ENCODE measurements at places on chromosomes 6 and 20.

GRCh38 chr6:139597087-139597763 lies 222.8 kb upstream of the CITED2 start:
- DNase-seq = no peak

GRCh38 chr6:73739096-73739495 lies 43.1 kb downstream of the CD109 start:
- DNase-seq = peak; percentile 49

- peak; percentile 39 for DNase-seq
Measured at GRCh38 chr6:53793318-53794136, 1.3 kb upstream of the LRRC1 start.

DNA sequence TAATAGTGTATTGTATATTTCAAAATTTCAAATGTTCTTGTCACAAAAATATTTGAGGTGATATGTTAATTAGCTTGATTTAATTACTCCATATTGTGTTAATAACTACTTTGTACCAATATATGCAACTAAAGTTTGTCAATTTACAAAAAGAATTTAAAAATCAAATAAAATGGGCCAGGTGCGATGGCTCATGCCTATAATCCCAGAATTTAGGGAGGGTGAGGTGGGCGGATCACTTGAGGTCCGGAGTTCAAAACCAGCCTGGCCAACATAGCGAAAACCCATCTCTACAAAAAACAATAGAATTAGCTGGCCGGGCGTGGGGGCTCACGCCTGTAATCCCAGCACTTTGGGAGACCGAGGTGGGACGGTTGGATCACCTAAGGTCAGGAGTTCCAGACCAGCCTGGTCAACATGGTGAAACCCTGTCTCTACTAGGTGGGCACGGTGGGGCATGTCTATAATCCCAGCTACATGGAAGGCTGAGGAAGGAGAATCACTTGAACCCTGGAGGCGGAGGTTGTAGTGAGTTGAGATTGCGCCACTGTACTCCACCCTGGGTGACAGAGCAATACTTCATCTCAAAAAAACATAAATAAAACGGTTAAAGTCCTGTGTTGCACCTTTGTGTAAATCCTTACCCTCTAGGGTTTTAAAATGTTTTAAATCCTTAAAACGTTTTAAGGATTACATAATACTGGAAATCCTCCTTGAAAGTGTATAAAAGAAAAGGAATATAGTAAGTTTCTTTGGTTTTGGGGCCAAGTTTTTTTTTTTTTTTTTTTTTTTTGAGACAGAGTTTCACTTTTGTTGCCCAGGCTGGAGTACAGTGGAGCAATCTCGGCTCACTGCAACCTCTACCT lies 4.0 kb downstream of the HSPA1B start:
- no peak for DNase-seq

DNA sequence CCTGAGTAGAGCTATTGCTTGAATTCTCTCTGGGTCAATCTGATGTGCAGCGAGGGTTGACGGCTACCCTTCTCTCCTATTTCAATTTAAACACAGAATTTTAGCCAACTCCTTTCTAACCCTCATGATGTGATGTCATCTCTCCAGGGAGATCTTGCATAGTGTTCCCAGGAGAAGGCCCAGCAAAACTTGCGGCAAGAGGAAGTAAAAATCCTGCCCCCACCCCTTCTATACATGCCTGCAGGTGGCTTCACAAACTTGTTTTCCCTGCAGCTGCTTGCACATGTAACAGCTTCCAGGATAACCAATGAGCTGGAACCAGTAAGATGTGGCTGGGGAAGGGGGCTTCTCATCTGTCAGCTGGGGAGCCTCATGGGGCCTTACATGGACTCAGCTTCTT lies 169.3 kb upstream of the CDH4 start:
- DNase-seq = no peak

GRCh38 chr6:105898286-105898685 lies 187.8 kb upstream of the PRDM1 start:
- no peak for DNase-seq

DNA sequence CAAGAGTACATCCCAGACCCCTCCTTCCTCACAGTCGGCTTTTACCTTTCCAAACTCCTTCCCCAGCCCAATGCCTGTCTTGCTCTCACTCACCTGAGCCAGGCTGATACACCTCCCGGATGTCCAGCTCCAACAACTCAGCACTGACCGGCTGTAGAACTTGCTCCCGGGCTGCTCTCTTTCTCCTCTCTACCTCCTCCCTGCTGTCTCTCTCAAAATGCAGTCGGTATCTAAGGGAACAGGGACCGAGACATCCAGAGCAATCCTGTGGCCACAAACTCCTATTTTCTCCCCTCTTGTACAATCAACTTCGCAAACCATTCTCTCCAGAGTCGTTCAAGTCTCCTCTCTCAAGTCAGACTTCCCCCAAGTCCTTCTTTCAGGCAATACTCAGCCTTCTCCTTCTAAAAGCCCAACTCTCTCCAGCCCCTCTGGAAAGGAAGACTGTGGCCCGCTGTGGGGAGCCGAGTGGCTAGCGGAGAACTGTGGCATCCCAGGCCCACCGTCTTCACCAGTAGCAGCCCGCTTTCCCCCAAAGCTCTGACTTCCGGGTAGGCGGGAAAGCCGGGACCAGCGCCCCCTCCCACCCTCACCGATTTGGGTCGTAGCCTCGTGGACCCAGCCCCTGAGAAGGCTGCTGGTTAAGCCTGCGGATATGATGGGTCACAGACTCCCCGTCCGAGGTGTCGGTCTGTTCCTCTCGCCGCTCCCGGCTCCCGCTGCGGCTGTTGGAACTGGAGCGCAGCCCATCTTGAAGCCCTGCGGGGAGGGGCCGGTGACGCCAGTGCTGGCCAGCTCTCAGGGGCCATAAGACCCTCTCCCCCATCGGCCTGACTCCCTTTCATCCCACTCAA lies 1.1 kb downstream of the GNL1 start:
- no peak for DNase-seq

DNA sequence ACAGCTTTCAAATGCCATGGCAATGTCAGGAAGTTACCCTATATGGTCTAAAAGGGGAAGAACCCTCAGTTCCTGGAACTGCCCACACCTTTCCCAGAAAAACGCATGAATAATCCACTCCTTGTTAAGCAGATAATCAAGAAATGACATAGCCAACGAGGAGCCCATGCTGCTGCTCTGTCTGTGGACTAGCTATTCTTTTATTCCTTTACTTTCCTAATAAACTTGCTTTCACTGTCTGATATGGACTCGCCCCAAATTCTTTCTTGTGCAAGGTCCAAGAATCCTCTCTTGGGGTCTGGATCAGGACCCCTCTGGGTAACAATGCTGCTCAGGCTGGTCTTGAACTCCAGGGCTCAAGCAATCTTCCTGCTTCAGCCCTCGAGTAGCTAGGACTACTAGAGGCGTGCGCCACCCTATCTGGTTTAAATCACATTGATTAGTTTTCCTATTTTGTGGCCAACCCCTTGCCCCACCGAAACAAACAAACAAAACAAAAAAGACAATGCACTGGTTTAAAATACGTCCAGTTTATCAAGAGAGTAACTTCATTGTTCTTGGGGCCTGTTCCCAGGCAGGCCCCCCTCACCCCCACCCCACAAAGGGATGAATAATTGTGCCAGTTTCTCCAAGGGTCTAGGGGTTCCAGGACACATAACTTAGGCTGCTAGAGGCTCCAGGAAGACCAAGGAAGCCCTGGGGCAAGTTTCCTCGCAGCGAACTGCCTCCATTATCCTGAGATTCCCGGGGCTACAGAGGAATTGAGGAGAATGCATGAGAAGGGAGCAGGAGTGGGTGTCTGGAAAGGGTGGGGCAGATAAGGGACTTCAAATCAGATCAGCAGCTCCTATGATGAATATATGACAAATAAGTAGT lies 10.1 kb upstream of the AKAP12 start:
- DNase-seq = no peak

- peak; percentile 97 for DNase-seq
Measured at GRCh38 chr6:105675715-105676397, 273.0 kb upstream of the PREP start.

- DNase-seq = peak; percentile 62
Measured at GRCh38 chr6:8392569-8392968, 42.8 kb downstream of the SLC35B3 start.

DNA sequence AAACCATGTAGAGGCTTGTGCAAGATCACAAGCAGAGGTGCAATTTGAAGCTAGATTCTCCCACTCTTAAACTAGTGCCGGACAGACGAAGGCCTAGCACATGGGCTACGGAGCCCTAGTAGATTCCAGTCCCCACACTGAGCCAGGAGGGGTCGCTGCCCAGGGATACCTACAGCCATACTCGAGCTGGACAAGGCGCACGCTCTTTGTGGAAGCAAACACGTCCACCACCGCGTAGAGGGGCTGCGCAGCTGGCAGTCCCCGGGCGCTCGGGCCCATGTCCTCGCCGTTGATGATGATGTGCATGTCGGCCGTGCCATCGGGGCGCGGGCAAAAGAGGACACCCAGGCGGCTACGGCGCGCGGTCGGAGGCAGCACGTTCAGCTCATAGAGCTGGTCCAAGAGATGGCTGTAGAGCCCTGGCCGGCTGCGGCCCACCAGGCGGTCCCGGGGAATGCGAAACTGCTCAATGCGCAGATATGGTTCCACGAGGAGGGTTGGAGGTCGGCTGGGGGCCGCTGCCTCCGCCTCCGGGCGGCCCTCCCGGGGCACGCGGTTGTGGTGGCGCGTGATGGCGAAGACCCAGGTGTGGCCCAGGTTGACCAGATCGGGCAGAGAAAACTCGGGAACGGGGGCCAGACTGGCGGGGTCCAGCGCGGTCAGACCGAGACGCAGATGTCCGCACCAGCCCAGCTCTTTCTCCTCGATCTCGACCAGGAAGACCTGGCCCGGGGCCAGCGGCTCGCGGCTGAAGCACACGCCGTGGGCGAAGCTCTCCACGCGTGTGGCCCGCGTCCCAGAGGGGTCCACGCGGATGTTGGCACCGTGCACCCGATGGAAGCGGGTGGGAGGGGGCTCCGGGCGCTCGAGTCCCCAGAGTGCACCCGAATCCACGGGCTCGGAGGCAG lies 677 bp downstream of the NEURL2 start:
- DNase-seq = peak; percentile 37

GRCh38 chr6:154773610-154774089 lies 40.4 kb downstream of the SCAF8 start:
- no peak for DNase-seq

- no peak for DNase-seq
Measured at GRCh38 chr6:129597023-129597713, 112.8 kb downstream of the ARHGAP18 start.

DNA sequence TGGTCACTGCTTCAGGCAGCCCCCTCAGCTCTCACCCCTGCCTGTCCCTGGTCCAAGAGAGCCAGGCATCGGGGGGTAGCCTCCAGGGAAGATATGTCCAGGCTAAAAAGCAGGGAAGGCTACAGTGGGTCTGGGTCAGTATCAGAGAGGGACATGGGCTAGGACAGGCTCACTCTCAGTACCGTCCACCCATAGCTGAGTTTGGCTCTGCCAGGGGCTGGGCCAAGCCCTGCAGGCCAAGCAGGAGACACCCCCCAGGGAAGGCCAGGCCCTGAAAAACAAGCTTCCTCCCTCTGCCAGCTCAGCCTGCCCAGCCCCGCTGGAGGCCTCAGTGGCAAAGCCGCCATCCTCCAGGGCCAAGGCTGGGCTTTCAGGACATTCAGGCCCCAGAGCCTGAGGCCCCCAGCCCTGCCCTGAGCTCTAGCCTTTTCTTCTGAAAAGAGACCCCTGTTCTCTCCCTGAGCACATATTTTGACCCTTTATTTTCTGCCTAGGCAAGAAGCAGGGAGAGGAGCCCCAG lies 28.6 kb upstream of the TGM2 start:
- DNase-seq = no peak

- DNase-seq = no peak
Measured at GRCh38 chr6:704046-704445, 11.1 kb upstream of the EXOC2 start.

DNA sequence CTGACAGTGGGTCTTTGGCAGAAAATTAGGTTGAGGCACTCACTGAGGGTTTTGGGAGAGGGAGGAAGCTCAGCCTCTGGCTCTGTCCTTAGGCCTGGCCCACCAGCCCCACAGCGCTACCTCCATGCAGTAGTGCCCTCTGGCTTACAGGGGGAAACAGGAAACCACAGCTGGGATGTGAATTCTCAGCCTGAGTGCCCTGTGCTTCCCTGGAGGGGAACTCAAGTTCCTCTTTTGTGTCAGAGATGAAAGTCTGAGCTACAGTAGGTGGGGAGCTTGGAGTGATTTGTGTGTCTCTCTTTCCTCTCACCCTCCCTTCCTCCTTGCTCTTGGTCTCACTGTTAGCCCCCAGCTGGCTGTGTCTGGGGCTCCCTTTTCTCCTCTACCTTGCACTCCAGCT lies 48.2 kb upstream of the BLCAP start:
- DNase-seq = no peak

- DNase-seq = no peak
Measured at GRCh38 chr6:29865631-29866030, 38.0 kb downstream of the HLA-G start.

DNA sequence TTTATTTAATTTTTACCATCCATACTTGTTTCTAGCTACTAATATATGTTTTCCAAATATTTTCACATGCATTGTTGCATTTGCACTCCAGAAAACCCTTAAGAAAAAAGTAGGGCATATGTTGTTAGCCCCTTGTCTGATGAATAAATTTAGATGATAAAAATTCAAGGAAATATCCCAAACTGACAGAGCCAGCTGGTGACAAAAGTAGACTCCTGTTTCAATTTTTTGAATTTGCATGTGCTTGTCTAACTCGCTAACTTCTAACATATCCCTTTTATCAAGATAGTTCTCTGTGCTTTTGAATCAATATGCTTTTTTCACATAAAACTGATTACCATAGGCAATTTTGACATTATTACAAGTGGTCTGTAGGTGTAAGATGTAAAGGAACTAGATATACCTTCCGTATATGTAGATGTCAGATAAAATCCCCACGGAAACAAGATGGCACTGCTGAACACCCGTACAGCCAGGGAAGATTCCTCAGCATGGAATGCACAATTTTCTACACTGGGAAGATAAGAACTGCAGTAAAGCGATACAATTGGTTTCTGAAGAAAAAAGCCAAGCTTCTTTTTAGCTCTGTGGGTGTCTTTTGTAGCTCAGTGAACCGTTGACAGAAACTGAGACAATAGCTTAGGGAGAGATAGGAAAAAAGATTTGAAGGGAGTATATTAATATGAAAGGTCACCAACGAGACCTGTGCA lies 437.6 kb upstream of the RNF217 start:
- DNase-seq = no peak

DNA sequence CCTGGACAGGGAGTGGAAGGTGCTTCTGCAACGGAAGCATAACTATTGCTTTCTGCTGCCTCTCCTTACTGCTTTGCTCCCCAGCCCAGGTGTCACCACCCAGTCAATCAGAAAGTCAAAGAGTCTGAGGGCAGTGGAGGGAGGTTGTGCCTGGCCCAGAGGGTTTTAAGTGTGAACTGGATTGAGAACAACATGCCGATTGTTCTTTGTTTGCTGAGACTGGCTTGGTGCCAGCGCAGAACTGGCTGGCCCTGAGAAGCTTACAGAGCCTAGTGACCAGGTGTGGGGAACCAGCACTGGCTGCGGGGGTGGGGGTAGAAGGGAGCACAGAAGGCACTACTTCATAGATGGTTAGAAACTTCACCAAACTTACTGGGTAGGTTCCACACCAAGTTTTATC lies 31.1 kb upstream of the ENPP4 start:
- DNase-seq = peak; percentile 91

DNA sequence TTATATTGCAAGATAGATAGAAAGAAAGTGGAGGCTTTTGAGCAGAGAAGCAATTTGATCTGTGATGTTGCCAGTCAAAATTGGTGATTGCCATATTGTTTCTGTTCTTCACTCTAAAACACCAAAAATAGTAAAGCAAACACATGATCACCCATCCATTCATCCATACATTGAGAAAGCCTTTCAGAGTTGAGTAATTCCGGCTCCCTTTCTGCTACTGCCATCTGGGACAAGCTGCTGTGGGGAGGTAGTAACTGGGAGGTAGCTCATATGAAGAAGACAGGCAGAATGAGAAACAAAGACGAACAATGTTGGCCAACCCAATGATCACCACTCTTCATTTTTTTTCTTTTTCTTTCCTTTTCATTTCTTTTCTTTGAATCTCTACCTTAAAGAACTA lies 51.1 kb upstream of the HBS1L start:
- DNase-seq = no peak

Data from NCI-H748 treated with DMSO at 0.1 percent for 48 hours (cell line).